ENCODE measurements at places on chromosomes 5 and 9. TPM values are rescaled to one million over a fixed set of nuclear protein-coding genes. Genes with fewer than 3 reads are reported as not detected.

The SPATA31E1 gene
- total RNA-seq: not detected

The ROR2 gene
- 0.94 TPM for total RNA-seq

The PCDHB8 gene
- 8.6 TPM for total RNA-seq

The TTLL11 gene
- total RNA-seq: 26.8 TPM

The FOXD4 gene
- total RNA-seq: 0.47 TPM

The LCN2 gene
- not detected for total RNA-seq

The TAL2 gene
- total RNA-seq: 3.0 TPM

The PTPRD gene
- 336 TPM for total RNA-seq

The LECT2 gene
- total RNA-seq: not detected

The EGFLAM gene
- 3.1 TPM for total RNA-seq

The SOHLH1 gene
- not detected for total RNA-seq

The MARVELD2 gene
- 0.78 TPM for total RNA-seq

The SLC26A2 gene
- total RNA-seq: 13.6 TPM

The C5orf58 gene
- total RNA-seq: not detected

The TEX48 gene
- not detected for total RNA-seq

The PHF24 gene
- 25.6 TPM for total RNA-seq

The EMB gene
- total RNA-seq: 3.0 TPM

The CAMSAP1 gene
- total RNA-seq: 128 TPM

The DBH gene
- total RNA-seq: not detected

The ACTBL2 gene
- not detected for total RNA-seq

Data from occipital lobe (tissue), 3 donors.